ACHN (cell line): ENCODE measurements at places on chromosomes 2 and 18.
A peak's percentile ranks its signal among the peaks of the same experiment; 100 is the strongest.

GRCh38 chr18:55102501-55102900 is 143.2 kb upstream of the CCDC68 start:
- DNase-seq: no peak

DNA sequence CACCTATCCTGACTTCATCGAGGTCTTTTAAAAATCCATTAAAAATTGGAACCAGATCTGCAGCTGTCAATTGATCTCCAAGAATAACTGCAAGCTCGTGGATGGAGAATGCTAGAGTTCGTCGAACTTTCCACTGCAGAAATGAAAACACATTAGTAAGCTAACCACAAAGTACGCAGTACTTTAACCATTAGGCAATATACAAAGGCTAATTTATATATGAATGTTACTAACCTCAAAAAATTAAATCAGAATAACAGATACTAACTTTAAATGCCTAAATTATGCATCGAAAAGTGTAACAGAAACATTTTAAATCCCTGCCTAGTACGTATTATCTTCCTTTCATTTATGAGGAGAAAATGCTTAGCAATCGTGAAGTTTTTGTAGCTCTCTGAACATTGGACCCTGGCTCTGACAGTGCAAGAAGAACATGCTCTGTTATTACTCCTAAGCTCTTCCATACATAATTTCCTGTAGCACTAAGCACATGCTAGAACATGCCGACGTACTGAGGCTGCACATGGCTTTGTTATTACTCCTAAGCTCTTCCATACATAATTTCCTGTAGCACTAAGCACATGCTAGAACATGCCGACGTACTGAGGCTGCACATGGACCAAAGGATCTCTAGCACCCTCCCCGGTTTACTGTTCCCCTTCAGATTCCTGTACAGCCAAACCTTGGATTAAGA is 57.0 kb downstream of the PPP4R1 start:
- DNase-seq: no peak

- DNase-seq: peak; percentile 37
These were observed 321.8 kb downstream of the ZEB2 start for GRCh38 chr2:144198116-144198515.

GRCh38 chr18:33750366-33750765 is 172.3 kb downstream of the ASXL3 start:
- DNase-seq: no peak

DNA sequence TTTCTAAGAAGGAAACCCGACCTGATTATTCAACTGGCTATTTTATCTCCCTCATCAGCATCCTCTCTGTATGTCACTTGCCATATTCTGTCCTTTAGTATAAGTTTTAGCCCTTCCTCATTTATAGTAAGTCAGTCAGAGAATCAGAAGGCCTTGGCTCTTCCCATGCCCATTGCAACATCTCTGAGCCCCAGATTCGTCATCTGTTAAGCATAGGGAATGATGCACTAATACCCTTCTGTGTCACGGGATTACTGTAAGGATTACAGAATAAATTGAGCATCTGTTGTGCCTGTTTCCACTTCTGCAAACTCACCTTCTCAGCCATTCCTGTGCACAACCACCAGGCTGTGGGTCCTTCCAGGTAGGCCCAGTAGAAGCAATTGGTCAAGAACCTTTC is 258.1 kb upstream of the RAB12 start:
- DNase-seq: no peak

DNA sequence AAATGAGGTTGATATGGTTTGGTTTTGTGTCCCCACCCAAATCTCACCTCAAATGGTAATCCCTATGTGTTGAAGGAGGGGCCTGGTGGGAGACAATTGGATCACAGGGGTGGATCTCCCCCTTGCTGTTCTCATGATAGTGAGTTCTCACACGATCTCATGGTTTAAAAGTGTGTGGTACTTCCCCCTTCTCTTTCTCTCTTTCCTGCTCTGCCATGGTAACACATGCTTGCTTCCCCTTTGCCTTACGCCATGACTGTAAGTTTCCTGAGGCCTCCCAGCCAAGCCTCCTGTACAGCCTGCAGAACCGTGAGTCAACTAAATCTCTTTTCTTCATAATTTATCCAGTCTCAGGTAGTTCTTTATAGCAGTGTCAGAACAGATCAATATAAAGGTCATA is 24.7 kb upstream of the FAM124B start:
- no peak for DNase-seq

DNA sequence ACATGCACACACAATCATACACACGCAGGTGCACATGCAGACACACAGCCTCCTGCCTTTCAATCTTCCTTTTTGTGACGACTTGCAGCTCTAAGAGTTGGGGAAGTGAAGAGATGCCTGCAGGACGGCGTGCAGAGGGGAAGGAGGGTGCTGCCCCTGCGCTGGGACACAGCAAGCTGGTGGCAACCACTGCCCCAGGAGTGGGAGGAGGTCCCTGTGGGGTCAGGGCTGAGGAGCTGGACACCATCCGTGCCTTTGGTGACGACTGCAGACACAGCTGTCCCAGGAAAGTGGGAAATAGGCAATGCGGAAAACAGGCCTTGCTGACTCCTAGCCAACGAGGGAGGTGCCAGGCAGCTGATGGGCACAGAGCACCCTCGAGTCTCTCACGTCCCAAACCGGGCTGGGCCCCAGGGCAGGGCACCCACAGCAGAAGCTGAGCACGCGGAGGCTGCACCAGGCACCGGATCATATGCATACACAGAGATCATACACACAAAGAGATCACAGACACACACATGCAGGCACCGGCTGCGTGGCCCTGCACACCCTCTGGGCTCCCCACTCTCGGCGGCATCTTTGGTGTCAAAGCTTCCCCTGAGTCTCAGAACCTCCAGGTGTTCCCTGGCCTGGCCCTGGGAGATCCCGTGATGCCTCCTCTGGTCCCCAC is 146.1 kb downstream of the PXDN start:
- no peak for DNase-seq
